Trophoblast cell (in vitro differentiated cells and primary cell): ENCODE measurements at places on chromosomes 5 and 9.
A peak's percentile ranks its signal among the peaks of the same experiment; 100 is the strongest.

- peak; percentile 53 for DNase-seq
- H3K27me3 ChIP-seq = no peaks in the 10 kb centered on the region
- H3K4me3 ChIP-seq = no peak overlapping the region
- H3K36me3 ChIP-seq = peaks cover 5% of the 10 kb centered on the region
- H3K4me1 ChIP-seq = peaks cover 31% of the 10 kb centered on the region
These were observed 31.8 kb downstream of the FABP6 start for GRCh38 chr5:160260881-160261815.

DNA sequence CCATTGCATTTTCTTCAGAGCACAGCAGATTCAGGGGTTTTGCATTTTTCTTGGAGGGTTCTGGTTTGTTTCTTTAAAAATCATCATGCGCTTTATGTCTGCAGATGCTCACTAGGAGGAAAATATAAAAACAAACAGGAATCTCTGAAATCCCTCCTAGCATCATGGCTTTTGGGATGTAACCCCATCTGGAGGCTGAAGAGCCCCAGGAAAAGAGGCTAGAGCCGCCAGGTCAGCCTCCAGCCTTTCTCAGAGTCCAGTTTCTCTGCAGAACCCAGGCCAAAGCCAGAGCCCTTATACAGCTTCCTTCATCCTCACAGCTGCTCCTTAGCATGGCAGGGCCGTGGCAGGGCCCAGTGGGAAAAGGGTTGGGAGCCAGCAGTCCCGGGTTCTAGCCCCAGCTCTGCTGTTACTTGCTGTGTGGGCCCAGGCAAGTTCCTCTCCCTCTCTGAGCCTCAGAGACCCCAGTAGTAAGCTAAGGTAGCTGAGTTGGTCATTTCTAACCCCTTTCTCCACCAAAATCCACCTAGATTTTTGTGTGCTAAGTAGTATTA, 62.1 kb downstream of the PAX5 start:
- no peaks in the 10 kb centered on the region for H3K4me1 ChIP-seq
- H3K27ac ChIP-seq = no peak overlapping the region
- H3K4me3 ChIP-seq = no peak overlapping the region
- no peaks in the 10 kb centered on the region for H3K36me3 ChIP-seq

GRCh38 chr5:159833846-159834245, 82.4 kb upstream of the ADRA1B start:
- no peaks in the 10 kb centered on the region for H3K36me3 ChIP-seq
- H3K4me1 ChIP-seq = no peaks in the 10 kb centered on the region
- no peak overlapping the region for H3K4me3 ChIP-seq
- no peaks in the 10 kb centered on the region for H3K27me3 ChIP-seq
- H3K27ac ChIP-seq = no peak overlapping the region
- DNase-seq = no peak

- H3K27ac ChIP-seq = no peak overlapping the region
- no peak overlapping the region for H3K4me3 ChIP-seq
- H3K36me3 ChIP-seq = peaks cover 3% of the 10 kb centered on the region
These were observed 1.7 kb upstream of the SLC38A9 start for GRCh38 chr5:55713871-55714270.

DNA sequence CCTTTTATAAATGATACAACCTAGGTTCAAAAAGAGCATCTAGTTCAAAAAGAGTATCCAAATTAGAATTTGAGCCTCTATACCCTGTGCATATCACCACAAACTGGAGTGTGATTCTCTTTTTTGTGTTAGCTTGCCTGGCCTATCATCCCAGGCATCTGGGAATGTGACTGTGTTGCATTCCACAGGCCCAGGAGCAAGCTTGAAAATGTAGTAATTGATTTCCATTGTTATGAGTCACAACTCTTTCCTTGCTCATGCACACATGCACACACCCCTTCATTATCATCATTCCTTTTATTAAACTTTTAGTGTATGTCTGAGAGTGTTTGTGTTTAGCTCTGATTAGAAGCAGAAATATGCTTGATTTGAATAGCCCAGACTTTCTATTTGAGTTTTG, 75.2 kb downstream of the FCHO2 start:
- peaks cover 11% of the 10 kb centered on the region for H3K36me3 ChIP-seq
- H3K4me3 ChIP-seq = no peak overlapping the region
- DNase-seq = peak; percentile 95
- no peaks in the 10 kb centered on the region for H3K27me3 ChIP-seq
- H3K27ac ChIP-seq = peak overlapping the region; percentile 77

GRCh38 chr5:154112255-154112654, 73.5 kb downstream of the MFAP3 start:
- DNase-seq = no peak
- H3K27me3 ChIP-seq = no peaks in the 10 kb centered on the region
- no peaks in the 10 kb centered on the region for H3K36me3 ChIP-seq
- H3K4me3 ChIP-seq = no peak overlapping the region
- no peaks in the 10 kb centered on the region for H3K4me1 ChIP-seq

DNA sequence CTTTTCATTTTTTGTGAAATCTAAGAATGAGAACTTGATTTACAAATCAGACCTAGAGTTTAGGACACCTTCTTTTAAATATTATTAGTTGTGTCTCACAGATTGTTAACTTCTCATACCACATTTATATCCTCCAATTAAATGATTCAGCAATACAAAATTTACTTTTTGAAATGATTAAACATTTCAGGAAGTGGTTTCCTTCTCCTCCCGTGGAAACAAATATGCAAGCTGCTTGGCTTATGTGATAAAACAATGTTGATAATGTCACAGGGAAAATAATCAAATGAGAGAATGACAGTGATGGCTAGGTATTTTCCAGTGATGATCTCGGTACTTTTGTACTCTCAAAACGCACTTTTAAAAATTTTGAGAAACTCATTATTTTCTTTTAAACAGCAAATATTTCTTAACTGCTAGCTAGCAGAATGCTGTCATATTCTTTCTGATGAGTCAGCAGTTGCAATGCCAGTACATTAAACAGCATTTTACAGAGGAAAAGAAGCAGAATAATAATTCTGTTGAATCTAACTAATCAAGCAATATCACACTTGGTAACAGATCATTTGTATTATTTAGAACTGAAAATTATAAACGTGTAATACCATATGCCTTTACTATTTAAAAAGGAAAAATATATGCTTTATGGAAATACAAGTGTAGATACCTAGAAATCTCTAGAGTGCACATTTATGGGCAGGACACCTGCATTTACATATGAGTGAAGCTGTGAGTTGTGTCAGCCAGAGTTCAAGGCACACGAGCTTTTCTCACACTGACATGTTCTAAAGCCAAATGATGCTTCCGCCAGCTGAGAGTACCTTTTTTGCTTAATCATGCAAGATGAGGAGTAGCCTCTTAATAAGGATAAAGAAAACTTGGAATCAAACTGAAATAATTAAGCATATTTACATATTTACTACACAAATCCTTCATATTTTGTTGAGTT, 53.6 kb upstream of the CDH18 start:
- H3K27me3 ChIP-seq = no peaks in the 10 kb centered on the region
- no peaks in the 10 kb centered on the region for H3K36me3 ChIP-seq
- DNase-seq = no peak
- H3K4me1 ChIP-seq = no peaks in the 10 kb centered on the region
- no peak overlapping the region for H3K4me3 ChIP-seq

- no peak overlapping the region for H3K4me3 ChIP-seq
- DNase-seq = no peak
- H3K27ac ChIP-seq = no peak overlapping the region
- H3K4me1 ChIP-seq = no peaks in the 10 kb centered on the region
- peaks cover 28% of the 10 kb centered on the region for H3K36me3 ChIP-seq
- no peaks in the 10 kb centered on the region for H3K27me3 ChIP-seq
These were observed 9.9 kb downstream of the MIER3 start for GRCh38 chr5:56941981-56942380.

DNA sequence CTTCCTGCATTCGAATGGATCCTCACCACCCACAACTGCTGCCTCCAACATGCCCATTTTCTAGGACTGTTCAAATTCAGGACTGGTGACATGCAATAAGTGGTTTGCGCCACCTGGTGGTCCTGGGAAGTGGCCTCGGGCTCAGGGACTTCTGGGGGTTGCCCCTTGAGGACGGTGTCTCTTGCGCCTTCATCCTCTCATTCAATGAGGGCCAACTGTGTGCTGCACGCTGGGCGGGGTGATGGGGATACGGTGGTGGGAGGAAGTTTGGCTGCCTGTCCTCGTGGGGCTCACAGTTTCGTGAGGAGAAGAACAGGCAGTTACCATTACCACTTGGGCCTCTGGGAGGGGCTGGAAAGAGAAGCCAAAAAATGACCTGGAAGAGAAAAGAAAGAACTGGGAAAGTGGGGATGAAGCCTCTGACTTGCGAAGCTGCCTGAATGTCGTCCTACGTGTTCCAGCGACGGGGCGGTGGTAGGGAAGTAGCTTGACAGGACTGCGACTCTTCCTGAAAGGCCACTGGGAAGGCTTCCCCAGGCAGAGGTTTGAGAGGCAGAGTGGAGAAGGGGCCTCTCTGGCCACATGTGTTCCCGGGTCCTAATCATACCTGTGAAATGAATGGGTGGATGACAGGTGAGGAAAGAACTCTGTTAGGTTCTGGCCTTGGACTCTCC, 49.0 kb downstream of the PSD2 start:
- H3K4me1 ChIP-seq = peaks cover 2% of the 10 kb centered on the region
- no peaks in the 10 kb centered on the region for H3K36me3 ChIP-seq
- peak; percentile 16 for DNase-seq
- peaks cover 40% of the 10 kb centered on the region for H3K27me3 ChIP-seq

DNA sequence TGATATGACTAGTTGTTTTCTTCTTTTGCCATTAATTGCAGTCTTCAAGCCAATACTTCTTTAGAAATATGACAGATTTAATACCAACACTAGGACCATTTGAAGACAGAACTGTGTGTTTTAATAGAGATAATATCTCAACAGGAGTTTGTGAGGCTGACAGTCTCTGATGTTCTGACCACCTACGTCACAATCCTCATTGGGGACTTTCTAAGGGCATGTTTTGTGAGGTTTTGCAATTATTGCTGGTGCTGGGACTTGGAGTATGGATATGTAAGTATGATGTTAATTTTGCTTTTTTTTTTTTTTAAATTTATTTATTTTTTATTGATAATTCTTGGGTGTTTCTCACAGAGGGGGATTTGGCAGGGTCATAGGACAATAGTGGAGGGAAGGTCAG, 147.6 kb downstream of the ALDH1A1 start:
- H3K4me1 ChIP-seq = no peaks in the 10 kb centered on the region
- no peak overlapping the region for H3K27ac ChIP-seq
- no peaks in the 10 kb centered on the region for H3K36me3 ChIP-seq
- DNase-seq = no peak

DNA sequence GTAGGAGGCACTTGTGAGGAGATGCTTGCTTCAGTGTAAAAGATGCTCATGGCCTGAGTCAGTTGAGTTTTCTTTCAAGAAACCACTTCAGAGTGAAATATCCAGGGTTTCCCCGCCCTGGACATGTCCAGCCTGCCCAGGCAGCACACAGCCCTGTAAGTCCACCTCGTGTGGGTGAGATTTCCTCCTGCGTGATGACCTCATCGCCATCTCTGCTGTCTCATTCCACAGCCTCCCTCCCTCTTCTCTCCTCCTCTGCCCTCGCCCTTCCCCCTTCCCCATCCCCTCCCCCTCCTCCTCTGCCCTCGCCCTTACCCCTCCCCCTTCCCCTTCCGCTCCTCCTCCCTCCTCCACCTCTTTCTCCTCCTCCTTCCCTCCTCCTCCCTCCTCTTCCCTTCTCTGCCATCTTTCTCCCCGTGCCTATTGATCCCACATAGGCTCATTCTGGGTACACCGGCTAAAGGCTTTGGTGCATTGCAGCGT, 34.0 kb upstream of the NCS1 start:
- peak; percentile 76 for DNase-seq
- H3K27me3 ChIP-seq = no peaks in the 10 kb centered on the region
- H3K27ac ChIP-seq = peak overlapping the region; percentile 67
- no peak overlapping the region for H3K4me3 ChIP-seq

- H3K4me1 ChIP-seq = no peaks in the 10 kb centered on the region
- H3K27me3 ChIP-seq = no peaks in the 10 kb centered on the region
- H3K27ac ChIP-seq = no peak overlapping the region
These were observed 96.8 kb downstream of the RAPGEF6 start for GRCh38 chr5:131538177-131538593.

- no peak for DNase-seq
- H3K27ac ChIP-seq = no peak overlapping the region
- H3K36me3 ChIP-seq = no peaks in the 10 kb centered on the region
- H3K27me3 ChIP-seq = no peaks in the 10 kb centered on the region
- H3K4me1 ChIP-seq = no peaks in the 10 kb centered on the region
These were observed 32.6 kb downstream of the TRPM6 start for GRCh38 chr9:74855072-74855471.
